ENCODE measurements at places on chromosomes 12 and 14.

GRCh38 chr12:122023339-122024131, 1.9 kb downstream of the BCL7A start:
- DNase-seq: peak; percentile 14

DNA sequence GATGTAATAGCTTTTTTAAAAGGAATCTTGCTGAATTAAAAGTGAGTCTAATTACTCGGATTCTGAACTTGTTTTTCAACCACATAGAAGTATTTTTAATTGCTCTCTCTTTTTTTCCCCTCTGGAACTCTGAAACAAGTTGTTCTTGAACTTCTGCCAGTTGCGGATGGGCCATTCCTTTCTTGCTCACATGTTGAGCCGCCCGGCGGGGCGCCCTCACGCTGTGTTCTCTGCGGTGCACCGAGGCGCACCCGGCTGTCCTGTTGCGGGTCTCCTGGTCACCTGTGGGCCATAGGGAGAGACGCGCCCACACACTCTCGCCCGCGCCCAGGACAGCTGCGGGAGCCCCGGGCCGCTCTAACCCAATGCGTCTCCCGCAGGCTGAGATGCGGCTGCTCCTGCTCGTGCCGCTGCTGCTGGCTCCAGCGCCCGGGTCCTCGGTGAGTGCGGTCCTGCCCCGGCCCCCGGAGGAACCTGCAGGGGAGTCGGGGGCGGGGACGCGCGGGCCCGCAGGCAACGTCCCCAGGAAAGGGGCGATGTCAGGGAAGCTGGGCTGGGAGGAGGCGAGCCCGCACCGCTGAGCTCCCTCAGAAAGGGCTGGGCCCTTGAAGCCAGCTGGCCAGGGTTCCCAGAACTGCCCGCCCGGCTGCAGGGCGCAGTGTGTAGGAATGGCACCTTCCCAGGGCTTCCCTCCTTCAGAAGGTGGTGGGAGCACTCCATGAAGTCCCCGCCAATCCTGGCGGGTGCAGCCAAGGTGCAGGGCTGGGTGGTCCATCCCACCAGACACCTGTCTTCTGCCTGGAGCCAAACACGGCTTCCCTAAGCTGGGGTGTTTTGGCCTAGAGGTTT, 2.3 kb downstream of the PAPLN start:
- DNase-seq: no peak

GRCh38 chr12:109925185-109925840, 25.2 kb downstream of the TCHP start:
- no peak for DNase-seq

DNA sequence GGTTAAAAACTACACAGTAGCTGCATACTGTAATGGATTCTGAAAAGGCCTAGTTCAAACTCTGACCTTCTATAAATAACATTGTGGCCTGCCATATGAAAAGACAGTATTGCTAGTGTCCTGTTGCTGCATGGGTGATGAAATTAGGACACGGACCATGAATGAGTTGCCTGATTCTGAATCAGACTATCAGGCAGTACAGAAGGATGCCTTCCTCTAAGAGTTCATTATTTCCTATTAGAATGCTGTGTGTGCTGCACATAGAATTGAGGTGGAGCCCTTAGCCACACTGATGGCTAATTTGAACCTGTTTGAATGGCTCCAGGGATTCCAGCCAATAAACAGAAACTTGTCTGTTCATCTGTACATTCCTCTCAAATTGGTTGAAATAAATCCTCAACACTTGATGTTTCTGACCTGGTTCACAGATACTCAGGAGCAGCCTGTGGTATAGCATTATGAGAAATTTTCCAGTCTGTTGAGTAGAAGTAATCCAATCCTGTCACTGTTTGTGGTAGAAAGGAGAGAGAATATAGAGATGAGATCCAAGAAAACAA, 483.2 kb downstream of the APAF1 start:
- DNase-seq: no peak

GRCh38 chr14:103050935-103051334, 6.4 kb downstream of the CDC42BPB start:
- no peak for DNase-seq

Measured in immature natural killer cell (primary cell).